ENCODE measurements at places on chromosomes 2 and 18.

- no peak for DNase-seq
Measured at GRCh38 chr2:233124421-233125080, 64.4 kb downstream of the INPP5D start.

GRCh38 chr18:77267969-77268368 lies 18.3 kb downstream of the GALR1 start:
- DNase-seq: no peak

- no peak for DNase-seq
Measured at GRCh38 chr2:241852981-241853631, 5.6 kb downstream of the PDCD1 start.

GRCh38 chr2:187857826-187858225 lies 303.6 kb upstream of the TFPI start:
- DNase-seq: no peak

DNA sequence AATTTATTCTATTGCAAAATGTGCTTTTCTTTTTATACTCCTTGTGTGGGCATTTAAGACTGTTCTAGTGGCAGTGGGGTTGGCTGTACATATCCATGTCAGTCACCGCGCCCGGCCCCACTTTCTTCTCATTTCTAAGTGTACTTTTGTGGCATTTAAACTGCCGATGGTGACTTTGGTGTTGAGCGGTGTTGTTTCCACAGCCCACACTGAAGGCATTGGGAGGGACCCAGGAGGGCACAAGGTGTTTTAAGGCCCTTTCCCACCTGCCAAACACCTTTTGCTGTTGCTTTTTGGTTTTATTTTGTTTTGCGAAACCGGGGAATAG lies 369.7 kb downstream of the MTX2 start:
- no peak for DNase-seq

DNA sequence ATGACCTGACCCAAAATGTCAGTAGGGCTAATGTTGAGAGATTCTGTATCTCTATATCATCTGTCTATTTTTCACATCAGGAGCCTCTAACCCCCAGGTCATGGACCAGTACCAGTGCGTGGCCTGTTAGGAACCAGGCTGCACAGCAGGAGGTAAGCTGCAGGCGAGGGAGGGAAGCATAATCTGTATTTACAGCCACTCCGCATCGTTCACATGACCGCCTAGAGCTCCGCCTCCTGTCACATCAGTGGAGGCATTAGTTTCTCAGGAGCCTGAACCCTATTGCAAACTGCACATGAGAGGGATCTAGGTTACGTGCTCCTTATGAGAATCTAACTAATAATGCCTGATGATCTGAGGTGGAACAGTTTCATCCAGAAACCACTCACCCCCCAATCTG lies 180.6 kb downstream of the RDH14 start:
- DNase-seq: peak; percentile 23

DNA sequence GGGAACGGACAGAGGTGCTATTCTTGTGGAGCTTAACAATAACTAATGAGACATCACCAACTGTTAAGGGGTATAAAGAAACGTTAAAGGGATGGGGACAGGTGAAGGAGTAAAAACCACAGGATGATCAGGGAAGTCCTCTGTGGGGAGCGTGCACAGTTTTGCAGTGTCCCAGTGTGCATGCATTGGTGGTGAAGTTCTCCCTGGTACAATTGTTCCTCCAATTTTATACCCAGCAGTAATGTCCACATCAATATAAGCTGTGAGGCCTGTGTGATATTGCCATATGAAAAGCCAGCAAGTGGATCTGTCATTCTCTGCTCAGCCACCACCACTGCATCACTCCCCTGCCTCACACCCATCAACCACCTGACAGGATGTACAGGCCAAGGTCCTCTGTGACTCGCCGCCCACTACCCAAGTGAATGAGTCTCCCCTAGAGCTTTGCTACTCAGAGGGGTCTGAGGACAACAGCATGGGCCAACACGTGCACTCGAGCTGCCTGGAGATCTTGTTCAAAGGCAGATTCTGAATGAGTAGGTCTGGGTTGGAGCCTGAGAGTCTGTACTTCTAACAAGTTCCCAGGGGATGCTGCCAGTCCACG lies 4.6 kb downstream of the MLPH start:
- DNase-seq: no peak

- no peak for DNase-seq
Measured at GRCh38 chr2:70674636-70675430, 93.2 kb downstream of the ADD2 start.
